OCI-LY7 (cell line): ENCODE measurements at places on chromosomes 6 and 20.
A peak's percentile ranks its signal among the peaks of the same experiment; 100 is the strongest.

- no peak for DNase-seq
Observed at GRCh38 chr6:151702851-151703658, 104.4 kb upstream of the ESR1 start.

DNA sequence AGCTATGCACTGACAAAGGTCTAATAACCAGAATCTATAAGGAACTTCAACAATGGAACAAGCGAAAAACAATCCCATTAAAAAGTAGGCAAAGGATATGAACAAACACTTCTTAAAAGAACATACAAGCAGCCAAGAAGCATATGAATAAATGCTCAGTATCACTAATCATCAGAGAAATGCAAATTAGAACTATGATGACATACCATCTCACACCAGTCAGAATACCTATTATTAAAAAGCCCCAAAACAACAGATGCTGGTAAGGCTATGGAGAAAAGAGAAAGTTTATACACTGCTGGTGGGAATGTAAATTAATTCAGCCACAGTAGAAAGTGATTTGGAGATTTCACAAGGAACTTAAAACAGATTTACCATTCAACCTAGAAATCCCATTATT, 211.8 kb downstream of the EDN1 start:
- DNase-seq, result no peak

DNA sequence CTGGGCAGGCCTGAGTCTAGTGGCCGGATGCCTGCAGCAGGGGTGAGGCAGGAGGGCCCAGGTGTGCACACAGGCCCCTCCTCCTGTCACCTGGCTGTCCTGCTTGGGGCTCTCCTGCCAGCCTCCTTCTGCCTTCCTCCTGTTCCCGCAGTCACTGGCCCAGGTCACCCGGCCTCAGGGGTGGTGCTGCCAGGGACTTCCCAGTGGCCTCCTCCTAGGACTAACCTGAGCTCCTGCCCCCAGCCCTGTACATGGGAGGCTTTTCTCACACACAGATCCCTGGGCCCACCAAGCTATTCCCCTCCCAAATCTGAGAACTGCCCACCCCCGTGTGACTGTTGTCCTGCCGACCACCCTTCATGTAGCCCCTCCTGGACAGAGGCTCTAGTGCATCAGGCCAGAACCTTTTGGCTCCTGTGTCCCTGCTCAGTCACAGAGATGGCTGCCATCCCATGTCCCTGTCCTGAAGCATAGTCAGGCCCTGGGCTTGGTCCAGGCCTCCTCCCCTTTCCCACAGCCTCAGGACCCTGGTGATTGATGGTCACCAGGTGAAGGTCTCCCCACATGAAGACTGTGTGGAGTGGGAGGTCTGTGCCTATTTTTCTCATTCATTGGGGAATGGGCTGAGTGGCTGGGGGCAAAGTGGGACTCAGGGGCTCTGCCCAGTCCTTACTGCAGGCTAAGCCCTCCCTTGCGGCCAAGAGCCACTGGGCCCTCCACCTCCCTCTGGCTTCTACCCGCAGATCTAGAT, 1.1 kb upstream of the ULBP1 start:
- no peak for DNase-seq

- no peak for DNase-seq
Observed at GRCh38 chr20:31485450-31486339, 10.6 kb downstream of the REM1 start.

DNA sequence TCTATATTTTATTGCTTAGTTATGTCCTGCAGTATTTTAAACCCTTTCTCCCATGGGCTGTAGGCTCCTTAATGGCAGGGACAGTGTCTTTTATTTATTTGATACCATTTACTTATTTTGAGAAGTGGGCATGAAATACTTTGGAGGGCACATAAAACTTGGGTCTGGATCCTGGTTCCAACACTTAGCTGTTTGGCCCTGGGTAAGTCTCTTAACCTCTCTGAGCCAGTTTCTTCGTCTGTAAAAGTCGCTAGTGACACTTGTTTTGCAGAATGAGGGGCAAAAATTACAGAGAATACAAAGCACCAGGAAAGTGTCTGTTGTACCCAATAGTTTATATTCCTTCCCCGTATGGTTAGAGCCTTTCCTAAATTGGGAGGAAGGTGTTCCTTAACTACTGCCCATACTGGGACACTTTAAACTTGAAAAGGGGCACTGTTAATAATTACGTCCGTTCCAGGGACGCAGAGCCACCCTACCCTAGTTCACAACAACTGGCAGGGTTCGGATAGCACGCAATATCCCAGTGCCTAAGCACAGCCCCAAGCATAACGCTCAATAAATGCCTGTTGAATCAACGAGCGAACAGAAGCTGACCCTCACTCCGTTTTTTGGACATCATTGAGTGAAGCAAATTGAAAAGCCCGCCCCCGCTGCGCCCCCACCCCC, 6.0 kb upstream of the ARMC12 start:
- peak; percentile 40 for DNase-seq

DNA sequence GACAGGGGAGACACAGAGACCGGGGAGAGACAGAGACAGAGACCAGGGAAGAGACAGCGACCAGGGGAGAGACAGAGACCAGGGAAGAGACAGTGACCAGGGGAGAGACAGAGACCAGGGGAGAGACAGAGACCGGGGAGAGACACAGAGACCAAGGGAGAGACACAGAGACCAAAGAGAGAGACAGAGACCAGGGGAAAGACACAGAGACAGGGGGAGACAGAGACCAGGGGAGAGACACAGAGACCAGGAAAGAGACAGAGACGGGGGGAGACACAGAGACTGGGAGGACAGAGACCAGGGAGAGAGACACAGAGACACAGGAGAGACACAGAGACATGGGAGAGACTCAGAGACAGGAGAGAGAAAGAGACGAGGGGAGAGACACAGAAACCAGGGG, 43.9 kb downstream of the YTHDF1 start:
- DNase-seq, result no peak

DNA sequence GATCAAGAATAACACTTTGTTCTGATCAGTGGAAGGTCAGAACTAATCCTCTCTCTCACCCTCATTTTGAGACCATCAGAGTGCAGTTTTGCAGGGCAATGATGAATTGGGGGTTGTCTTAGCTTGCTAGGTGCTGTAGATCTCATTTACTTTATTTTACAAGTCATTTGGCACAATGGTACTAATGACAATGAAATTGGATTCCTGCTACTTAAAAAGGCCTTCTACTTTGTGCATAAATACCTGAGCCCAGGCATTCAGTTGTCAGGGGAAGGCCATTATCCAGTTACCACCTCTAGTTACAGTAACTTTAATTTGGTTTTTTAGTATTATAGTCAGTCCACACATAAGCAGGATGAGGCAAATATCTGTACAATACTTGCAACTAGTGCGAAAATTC, 240.0 kb downstream of the HDGFL1 start:
- no peak for DNase-seq

GRCh38 chr6:87357479-87358196, 13.0 kb downstream of the C6orf163 start:
- DNase-seq, result no peak

GRCh38 chr20:6265204-6265904, 142.5 kb upstream of the FERMT1 start:
- peak; percentile 6 for DNase-seq
